Sigmoid colon (tissue), 7 donors: ENCODE measurements at places on chromosomes 11 and 22. TPM values are rescaled to one million over a fixed set of nuclear protein-coding genes. Genes with fewer than 3 reads are reported as not detected.

Gene SPON1
- 16.0 TPM for total RNA-seq

Gene MYRF
- total RNA-seq: under 0.01 TPM

Gene ABCC8
- total RNA-seq: 6.0 TPM

Gene CARD16
- 5.1 TPM for total RNA-seq

DNA sequence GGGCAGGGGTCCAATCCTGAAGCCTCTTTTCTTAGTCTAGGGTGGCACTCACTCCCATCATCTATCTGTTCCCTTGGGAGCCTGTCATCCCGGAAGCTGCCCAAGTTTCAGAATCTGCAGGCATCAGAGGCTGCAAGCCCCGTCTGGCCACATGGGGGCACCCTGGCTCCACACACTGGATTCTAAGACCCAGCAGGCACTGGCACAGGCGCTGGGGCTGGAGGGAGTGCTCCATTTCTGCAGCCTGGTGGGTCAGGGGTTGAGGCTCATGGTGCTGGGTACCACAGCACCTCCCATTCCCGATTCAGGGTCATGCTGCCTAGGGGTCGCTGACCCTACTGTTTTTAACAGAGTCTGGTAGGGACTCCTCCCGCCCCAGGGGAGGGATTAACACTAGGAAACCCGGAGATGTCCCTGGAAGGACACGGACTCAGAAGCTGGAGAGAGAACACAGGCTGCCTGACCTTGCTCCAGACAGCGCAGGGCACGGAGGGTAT lies 243.9 kb upstream of the SYN3 start:
- H3K4me3 ChIP-seq: no peak overlapping the region
- no peaks in the 10 kb centered on the region for H3K27me3 ChIP-seq
- H3K4me1 ChIP-seq: no peaks in the 10 kb centered on the region
- H3K27ac ChIP-seq: peak overlapping the region; percentile 37

DNA sequence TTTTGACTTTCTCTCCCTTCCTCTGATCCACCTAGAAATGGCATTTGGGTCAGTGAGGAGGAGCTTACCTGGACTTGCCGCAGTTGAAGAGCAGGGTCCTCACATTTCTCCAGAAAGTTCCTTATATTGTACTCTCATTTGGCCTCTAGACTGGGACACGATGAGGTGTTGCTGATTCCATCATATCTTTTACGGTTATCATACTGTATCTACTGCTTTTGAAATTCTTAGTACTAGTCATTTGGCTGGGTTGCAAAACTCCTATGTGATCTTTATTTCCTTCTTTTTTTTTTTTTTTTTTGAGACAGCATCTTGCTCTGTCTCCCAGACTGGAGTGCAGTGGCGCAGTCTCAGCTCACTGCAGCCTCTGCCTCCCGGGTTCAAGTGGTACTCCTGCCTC lies 58.7 kb upstream of the FAM181B start:
- no peak overlapping the region for H3K27ac ChIP-seq
- H3K36me3 ChIP-seq: no peaks in the 10 kb centered on the region
- H3K4me3 ChIP-seq: no peak overlapping the region
- H3K4me1 ChIP-seq: no peaks in the 10 kb centered on the region

DNA sequence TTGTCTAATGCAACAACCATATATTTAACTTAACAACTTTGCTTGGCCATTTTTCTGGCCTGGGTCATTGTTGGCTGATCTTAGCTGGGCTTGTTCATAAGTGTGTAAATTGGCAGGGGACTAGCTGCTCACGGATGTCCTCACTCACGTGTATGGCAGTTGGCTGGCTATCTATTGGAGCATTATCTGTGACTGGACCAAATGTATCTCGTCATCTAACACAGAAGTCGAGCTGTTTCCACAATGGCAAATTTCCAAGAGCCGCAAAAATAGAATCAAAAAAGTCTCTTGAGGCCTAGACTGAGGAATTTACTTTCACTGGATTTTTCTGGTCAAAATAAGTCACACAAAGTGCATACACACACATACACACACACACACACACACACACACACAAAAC lies 893.3 kb downstream of the FAM181B start:
- no peak overlapping the region for H3K4me3 ChIP-seq
- H3K36me3 ChIP-seq: no peaks in the 10 kb centered on the region
- no peaks in the 10 kb centered on the region for H3K4me1 ChIP-seq
- no peaks in the 10 kb centered on the region for H3K27me3 ChIP-seq
- no peak overlapping the region for H3K27ac ChIP-seq
- DNase-seq: no peak
